Activated effector memory CD4-positive, alpha-beta T cell treated with Interleukin-2 at 50 U/mL for 16 hours (primary cell): ENCODE measurements at places on chromosomes 5 and 9.
A peak's percentile ranks its signal among the peaks of the same experiment; 100 is the strongest.

GRCh38 chr5:73196201-73196600 lies 23.2 kb downstream of the TMEM174 start:
- DNase-seq = no peak

GRCh38 chr9:6502399-6502798 lies 89.4 kb downstream of the UHRF2 start:
- DNase-seq = no peak

DNA sequence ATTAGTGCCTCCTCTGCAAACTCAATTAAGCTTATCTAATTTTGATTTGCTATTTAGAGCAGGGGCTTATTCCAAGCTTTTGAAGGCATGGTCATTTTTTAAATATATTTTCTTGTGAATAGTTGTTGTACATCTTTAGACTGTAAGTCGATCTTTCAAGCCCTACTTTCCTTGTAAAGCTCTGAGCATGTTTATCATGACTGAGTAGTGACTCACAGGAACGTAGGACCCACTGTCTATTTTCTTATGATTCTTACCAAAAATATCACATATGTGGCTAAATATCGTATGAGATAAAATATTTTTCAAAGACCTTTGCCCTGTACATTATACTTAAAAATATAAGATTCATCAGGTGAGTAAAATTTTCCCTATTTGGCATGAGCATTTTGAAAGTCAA lies 440.4 kb upstream of the GRIN3A start:
- no peak for DNase-seq

- DNase-seq = no peak
Measured at GRCh38 chr5:93675460-93676450, 65.6 kb downstream of the POU5F2 start.

DNA sequence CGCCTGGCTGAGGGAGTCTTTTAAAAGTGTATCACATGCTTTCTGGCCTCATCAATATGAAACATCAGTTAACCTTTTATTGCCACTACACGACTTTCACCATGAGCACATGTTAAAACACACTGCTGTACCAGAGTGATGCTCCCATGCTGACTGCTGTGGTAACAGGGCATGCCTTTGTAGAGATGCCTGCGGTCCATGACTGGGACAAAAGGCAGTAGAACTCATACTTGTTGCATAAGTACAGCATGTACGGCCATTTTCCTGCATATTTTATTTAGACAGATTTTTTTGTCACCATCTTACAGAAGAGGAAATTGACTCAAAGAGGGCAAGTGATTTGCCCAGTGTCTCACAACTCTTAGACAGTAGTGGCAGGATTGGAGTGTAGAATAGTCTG lies 105.7 kb upstream of the ADAMTSL1 start:
- DNase-seq = no peak

DNA sequence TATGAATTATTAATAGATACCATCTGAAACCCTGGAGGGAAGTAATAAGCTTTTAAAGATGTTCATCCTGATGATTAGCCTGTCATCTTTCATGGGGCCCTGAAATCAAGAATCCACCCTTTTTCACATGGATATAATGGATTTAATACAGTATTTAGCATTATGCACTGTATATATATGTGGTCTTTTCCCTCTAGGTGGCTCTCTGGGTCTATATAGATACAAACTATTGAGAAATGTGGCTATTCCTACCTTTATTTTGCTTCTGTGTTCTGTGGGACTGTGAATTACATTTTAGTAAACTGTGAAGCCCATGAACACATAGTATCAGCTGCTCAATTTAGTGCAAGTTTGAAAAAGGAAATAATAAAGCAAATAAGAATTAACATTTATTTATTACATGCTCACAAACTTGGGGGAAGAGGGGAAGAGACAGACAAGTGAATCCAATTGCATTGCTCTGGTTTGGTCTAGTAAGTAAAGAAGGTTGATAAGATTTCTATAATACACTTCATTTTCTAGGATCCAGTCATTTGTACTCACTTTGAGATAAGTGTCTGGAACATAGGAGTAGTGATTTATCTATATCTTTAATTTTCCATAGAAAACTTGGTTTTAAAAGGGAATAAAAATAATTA lies 112.2 kb downstream of the SCAMP1 start:
- DNase-seq = no peak

GRCh38 chr5:134188092-134188491 lies 11.3 kb upstream of the SKP1 start:
- DNase-seq = no peak

DNA sequence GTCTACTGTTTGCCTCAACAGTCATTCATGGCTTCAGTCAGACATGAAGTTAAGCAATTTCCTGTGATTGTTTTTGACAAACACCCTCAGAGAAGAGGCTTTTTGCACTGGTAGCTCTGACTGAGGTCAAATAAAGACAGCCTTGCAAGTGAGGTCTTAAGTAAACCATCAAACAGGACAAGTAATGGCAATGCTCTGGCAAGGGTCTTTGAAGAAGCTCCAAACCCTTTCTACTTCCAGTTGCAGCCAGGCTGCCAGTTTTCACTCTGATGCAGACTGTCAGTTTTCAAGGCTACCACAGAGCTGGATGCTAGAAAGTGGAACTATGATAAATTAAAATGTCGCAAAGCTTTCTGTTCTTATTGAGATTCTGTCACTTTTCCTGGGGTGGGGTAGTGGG lies 421.5 kb upstream of the PTGER4 start:
- DNase-seq = no peak

DNA sequence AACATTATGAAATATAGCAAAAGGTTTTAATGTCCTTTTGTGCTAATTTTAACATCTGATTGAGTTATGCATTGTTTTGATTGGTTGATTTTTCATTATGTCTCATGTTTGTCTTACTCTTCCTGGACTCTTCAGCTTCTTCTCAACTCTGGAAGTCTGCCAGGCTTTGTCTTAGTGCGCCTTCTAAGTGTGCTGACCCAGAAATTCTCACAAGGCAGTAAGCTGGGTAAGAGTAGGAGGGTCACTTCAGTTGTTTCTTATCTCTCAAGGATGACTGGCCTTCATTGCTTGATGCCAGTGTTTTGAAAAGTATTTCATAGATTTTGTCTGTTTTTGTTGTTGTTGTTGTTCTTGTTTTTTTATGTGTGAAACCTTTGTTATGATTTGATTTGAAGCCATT lies 59.2 kb downstream of the RIC1 start:
- no peak for DNase-seq

GRCh38 chr9:38622951-38623350 lies 2.6 kb upstream of the ANKRD18A start:
- no peak for DNase-seq

DNA sequence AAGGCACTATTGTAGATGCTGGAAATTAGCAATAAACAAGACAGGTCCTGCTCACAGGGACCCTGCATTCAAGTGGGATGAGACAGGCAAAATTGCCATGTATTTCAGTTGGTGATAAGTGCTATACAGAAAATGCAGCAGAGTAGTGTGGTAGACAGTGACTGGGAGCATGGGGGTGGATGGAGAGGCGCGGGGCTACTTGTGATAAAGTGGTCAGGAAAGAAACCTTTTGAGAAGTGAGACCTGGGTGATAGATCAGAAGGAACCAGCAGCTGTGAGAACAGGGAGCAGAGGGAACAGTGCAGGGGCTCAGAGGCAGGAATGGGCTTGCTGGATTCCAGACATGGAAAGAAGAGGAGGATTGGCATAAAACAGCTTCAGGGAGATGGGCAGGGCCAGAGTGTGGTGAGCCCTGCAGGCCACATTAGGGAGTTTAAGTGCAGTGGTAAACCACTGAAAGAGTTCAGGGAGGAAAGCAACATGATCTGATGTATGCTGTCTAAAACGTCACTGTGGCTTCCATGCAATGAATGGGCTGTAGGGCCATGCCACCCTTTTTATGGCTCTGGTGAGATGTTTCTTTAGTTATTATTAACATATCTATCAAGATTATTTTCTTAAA lies 7.3 kb downstream of the CRHBP start:
- no peak for DNase-seq

GRCh38 chr9:38001430-38001829 lies 67.6 kb downstream of the SHB start:
- DNase-seq = no peak

DNA sequence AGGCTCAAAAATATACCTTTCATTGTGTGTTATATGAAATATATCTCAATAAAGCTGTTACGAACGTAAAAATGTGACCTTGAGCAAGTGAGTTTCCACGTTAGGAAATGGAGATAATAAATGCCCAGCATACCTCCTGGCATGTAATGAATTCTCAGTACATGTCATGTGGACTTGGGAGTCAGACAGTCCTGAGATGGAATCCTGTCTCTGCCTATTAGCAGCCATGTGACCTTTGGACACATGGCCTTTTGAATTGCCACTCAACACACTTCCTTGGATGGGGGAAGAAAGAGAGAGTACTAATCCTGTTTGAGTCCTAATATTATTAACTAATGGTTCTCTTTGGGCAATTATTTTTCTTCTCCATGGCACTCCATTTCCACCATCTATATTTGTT lies 25.7 kb downstream of the TRIM32 start:
- no peak for DNase-seq

DNA sequence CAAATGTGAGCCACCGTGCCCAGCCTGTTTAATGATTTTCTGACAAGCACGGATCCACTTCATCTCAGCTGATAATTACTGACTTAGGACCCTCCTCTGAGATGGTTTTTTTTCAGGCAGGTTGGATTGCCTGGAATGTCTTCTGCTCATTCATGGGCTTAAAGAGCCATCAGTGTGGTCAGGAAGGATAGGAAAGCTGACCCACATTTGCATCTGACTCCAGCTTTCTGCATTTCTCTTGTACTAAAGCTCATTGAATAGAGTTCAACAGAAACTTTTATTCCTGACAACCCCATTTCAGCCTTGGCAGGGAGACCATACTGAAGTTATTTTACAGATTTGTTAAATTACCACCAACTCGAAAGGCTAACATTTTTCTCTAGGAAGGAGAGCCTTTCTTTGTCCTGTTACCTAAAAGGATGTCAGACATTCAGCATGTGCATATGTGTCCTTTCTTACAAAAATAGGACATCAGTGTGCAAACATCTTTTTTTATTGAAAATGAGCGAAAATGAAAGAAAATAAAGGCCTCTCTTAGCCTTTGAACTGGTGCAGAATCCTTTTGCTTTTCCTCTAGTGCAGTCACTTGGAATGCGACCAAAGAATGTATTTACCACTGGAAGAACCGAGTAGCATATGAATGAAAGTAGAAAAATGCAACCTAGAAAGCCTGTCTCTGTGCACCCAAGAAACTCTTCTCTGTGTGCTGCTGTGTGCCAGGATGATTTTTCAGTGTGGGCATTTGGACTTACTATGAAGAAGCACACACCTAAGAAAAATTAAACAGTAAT lies 26.6 kb downstream of the ADCY2 start:
- DNase-seq = no peak

DNA sequence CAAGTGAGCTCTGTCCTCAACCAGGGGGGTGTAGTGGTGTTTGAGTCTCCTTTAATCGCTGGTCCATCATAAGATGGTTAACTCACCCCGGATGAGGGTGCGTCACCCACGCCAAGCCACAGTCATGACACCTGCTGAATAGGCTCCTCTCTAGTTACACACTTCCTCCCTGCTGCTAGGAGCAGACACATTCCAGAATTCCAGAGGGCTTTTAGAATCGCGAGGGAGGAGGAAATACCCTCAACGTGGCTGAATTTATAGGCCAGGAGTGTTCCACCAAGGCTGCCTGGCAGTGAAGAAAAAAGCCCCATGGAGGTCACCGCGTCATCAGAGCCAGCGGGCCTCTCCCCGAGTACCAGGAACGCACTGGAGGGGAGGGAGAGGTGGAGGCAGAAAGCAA lies 5.1 kb downstream of the GLRX start:
- peak; percentile 20 for DNase-seq

DNA sequence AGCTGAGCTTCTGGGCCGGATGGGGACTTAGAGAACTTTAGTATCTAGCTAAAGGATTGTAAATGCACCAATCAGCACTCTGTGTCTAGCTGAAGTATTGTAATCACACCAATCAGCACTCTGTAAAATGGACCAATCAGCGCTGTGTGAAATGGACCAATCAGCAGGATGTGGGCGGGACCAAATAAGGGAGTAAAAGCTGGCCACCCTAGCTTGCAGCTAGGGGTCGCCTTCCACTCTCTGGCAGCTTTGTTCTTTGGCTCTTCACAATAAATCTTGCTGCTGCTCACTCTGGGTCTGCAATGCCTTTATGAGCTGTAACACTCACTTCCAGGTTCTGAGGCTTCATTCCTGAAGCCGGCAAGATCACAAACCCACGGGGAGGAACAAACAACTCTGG lies 354.0 kb downstream of the PRR16 start:
- DNase-seq = no peak

GRCh38 chr5:140977003-140977402 lies 10.7 kb downstream of the PCDHAC2 start:
- no peak for DNase-seq

GRCh38 chr9:106758911-106759310 lies 104.1 kb upstream of the ZNF462 start:
- no peak for DNase-seq

- DNase-seq = no peak
Measured at GRCh38 chr9:94817291-94818177, 91.0 kb downstream of the AOPEP start.

GRCh38 chr5:20230010-20230409 lies 242.0 kb upstream of the CDH18 start:
- DNase-seq = no peak

GRCh38 chr9:121348221-121348620 lies 21.8 kb downstream of the STOM start:
- no peak for DNase-seq

DNA sequence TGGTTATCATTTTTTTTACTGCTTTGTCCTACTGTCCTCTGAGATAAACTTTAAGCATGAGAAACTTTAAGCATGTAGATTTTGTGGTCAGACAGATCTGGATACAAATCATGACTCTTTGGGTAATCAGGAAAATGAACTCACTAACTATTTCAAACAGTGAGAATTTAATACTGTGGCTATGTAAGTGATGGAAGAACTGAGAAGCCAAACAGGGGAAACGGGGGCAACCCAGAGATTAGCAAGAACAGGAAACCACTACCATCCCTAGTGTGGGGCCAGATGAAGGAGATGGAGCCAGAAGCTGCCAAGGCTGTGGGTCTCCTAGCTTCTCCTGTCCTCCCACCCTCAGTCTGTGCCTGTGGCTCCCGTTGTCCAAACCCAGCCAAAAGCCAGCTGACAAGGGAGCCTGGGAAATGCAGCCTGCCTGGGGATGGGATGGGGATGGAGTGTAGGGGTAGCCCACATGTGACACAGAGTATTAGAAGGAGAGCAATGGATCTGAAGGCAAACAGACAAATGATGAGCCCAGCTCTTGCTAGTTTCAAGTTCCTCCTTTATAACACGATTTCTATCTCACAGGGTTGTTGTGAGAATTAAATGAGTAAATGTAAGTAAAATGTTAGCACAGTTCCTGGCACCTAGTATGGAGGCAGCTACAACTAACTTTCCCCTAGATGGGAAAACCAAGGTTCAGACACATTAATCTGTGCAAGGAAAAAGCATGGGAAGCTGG lies 27.7 kb upstream of the CDC23 start:
- no peak for DNase-seq

DNA sequence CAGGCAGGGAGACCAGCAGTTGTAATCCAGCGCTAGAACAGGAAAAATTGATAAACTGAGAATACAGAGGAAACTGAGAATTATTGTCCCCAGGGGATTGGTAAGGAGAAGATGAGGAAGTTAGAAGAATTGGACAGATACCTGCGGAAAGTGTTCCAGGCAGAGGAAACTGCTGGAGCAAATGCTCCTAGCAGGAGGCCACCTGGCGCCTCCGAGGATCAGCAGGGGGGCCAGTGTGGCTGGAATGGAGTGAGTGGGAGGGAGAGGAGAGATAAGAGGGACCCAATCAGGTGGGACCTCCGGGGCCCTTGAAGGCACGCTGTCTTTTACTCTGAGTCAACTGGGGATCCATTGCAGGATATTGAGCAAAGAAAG lies 695 bp upstream of the ANXA6 start:
- DNase-seq = no peak

GRCh38 chr5:150519560-150519945 lies 11.6 kb downstream of the NDST1 start:
- no peak for DNase-seq
